ENCODE measurements at places on chromosomes 3 and 15.

- no peak for DNase-seq
Measured at GRCh38 chr15:81280696-81281455, 43.1 kb downstream of the STARD5 start.

DNA sequence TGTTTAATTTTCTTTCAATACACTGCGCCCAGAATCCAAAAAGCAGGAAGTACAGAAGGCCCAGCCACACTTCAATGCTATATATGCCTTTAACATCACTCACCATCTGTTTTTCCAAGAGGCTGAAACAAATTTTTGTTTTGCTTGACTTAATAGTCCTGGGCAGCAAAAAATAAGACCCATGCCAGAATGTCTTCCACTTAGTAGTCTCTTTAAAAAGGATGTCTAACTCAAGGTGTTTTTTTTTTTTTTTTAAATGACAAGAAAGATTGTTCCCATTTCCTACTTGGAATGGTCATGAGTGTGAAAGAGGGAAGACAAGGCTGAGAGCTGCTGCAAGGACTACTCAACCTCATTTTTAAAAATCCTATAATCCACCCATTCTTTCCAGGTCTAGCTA lies 590.3 kb upstream of the SGO1 start:
- no peak for DNase-seq

GRCh38 chr15:71800190-71800589 lies 10.2 kb upstream of the NR2E3 start:
- DNase-seq = no peak

DNA sequence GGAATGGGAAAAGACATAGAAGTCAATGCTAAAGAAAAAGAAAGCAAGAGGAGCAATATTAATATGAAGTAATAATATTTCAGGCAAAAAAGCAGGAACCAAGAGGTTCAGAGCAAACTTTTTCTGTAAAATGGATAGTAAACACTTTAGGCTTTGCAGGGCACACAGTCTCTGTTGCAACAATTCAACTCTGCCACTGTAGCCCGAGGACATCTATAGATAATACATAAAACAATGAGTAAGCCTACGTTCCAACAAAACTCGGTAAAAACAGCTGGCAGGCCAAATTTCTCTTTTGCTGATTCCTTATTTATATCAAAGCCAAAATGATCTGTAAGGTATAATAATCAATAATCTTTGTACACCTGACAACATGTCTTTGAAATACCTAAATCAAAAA lies 56.8 kb downstream of the SMAD6 start:
- DNase-seq = no peak

DNA sequence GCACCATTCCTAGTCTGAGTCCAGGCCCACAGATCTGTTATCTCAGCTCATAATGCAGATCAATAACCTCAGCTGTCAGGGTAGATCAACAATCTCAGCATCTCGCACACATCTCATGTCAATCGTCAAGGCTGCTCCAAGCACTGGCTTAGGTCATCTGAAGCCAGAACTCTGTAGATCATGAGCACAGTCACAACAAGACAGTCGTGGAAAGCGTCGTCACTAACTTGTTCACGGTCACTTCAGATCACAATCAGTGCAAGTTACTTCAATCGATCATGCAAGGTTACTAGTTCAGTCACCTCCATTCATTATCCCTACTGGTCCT lies 71.8 kb downstream of the RBPMS2 start:
- DNase-seq = no peak

DNA sequence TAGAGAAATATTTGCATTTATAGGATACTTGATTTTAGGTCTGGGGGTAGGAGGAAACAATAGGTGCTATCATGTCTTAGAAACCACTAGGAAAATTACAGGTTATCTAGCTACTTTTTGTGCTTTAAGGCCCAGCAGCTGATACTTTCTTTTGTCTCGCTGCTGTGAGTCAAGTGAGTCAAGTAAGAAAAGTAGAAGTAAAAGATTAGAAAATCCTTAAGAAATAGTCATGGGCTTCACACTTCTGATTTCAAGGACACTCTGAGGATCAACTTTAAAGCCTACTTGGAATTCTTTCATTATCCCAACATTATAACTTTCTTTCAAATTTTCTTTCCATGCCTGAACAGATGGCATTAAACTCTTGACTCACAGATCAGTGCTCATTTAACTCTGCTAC lies 95.2 kb upstream of the RBMS3 start:
- no peak for DNase-seq

DNA sequence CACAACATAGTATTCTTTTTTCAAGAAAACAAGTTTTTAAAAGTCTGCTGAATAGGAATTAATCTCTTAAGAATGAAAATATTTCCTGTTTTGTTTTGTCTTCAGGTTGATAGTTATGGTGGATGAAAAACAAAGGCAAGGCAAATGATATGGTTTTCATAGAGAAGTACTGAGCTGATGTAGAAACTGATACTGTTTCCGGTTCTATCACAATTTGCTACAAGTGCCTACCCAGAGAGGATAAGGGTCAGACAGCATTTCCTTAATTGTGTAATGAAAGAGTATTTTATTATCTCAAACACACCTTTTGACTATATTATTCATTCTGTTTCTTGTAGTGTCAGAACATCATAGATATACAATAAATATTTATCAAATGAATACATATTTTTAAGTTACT lies 836.3 kb downstream of the SQOR start:
- no peak for DNase-seq

DNA sequence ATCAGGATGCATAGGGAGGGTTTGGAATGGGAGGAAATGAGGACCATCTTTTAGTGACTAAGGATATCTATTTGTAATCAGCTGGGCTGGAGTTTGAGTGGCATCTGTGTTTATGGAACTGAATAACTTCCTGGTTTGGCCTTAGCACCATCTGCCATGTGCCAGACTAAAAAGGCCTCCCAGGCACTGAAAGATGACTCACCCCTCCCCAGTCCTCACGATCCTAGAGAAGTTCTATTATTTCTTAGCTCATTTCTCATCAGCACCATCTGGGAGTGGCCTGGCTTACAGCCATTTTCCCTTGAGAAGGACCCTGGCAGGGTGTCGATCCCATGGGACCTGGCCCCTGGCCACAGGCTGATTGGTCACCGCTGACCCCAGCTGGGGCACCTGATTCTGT lies 23.9 kb upstream of the CTXND1 start:
- peak; percentile 49 for DNase-seq

- peak; percentile 95 for DNase-seq
Measured at GRCh38 chr3:157122116-157122515, 37.8 kb downstream of the CCNL1 start.

DNA sequence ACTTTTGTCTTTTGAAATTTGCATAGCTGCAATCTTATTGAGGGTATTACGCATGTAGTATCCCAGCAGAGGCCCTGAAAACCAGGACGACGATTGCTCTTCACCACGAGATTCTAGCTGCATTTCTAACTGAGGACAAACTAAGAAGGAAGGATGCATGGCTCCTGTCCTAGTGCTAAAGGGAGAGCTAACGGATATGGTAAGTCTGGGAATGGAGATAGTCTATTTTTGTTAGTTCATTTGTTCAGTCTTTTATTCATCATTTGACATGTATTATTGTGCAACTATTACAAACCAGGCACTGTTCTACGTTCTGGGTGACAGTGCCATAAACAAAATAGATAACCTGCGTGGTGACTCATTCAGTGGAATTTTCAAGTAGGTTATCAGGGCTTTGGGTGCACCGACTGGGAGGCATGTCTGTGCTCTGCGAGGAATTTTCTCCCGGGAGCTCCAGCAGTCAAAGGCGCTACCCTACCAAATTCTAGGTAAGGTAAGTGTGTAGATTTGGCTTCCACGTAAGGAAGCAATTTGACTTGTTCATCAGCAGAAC lies 51.9 kb upstream of the ETV5 start:
- peak; percentile 68 for DNase-seq

- DNase-seq = peak; percentile 44
Measured at GRCh38 chr3:22297436-22297835, 546.4 kb upstream of the ZNF385D start.

- DNase-seq = peak; percentile 99
Measured at GRCh38 chr3:129211772-129212171, 28.1 kb upstream of the CNBP start.

GRCh38 chr3:109154979-109155378 lies 18.5 kb downstream of the C3orf85 start:
- no peak for DNase-seq

DNA sequence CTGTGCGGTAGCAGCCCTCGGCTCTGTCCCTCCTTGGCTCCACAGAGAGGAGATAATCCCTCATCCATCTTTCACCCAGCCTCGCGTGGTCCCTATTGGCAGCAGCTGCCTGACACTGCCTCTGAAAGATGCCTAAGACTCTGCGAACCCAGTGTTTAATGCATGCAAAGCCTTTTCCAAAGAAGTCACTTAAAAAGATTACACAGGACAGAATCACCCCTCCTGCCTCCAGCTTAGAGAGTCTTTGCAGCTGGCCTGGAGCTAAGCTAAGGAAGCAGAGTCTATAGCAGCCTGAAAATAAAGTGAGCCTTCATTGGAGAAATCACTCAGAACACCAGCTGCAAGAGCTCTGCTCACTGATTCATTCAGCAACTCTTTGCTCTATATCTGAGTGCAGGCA lies 247.2 kb downstream of the SHQ1 start:
- no peak for DNase-seq

DNA sequence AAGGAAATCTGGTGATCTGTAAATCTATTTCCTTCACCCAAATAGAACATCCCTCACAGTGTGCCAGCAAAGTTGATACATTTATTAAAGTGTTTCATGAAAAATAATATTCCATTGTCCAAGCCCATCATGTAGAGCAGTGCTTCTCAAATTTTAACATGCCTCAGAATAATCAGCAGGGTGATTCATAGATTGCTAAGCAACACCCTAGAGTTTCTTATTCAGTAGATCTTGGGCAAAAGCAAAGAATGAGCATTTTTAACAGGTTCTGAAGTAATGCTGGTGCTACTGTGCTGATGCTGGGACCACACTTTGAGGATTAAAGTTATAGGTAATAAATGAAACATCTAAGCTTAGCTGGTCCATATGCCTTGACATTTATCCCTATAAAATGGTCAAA lies 210.5 kb downstream of the ZIC4 start:
- DNase-seq = peak; percentile 31

DNA sequence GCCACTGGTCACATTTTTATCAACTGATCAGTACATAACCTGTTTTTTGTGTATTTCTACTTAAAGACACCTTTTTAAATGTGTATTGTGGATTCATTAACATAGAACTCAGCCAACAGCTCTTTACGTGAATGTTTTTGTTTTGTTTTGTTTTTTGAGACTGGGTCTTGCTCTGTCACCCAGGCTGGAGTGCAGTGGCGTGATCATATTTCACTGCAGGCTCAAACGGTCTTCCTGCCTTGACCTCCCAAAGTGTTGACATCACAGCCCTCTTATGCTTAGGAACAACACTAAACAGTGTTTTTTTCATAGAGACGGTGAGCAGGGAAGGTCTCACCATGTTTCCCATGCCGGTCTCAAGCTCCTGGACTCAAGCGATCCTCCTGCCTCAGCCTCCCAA lies 9.9 kb downstream of the PSMA4 start:
- DNase-seq = no peak

- no peak for DNase-seq
Measured at GRCh38 chr15:89119489-89120478, 31.5 kb downstream of the ABHD2 start.

DNA sequence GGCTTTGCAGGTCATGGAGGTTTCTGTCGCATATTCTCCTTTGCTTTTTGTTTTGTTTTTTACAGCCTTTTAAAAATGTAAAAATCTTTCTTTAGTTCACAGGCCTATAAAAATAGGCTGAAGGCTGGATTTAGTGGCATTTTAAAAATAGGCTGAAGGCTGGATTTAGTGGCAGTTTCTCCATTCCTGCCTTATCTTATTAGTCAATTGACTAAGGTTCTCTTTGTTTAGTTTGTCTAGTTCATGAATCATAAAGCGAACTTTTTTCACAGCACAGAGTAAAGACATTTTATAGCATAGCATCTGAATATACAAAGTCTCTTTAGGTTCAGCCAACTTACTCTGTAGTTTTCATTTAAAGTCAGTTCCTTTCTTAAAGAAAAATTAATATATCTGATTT lies 31.4 kb downstream of the AP4E1 start:
- DNase-seq = no peak

GRCh38 chr3:168512802-168513201 lies 417.1 kb upstream of the GOLIM4 start:
- DNase-seq = no peak

DNA sequence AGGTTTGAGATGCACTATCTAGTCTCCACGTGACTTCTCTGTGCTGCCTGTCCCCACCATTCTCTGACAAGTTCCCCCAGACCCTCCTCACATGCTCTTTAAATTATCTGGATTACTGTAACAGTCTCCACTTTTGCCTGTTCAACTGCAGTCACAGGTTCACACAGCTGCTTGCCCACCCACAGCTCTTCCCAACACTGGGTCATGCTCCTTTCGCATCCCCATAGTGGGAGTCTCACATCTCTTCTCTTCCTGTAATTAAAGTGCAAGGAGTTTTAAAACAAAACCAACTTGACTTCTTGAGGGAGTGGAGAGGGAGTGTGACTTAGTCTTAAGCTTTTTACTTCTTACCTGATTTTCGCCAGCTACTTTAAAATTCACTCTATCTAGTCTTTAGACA lies 178.8 kb downstream of the PLCL2 start:
- DNase-seq = no peak

GRCh38 chr3:106068381-106068780 lies 199.6 kb upstream of the CBLB start:
- no peak for DNase-seq

DNA sequence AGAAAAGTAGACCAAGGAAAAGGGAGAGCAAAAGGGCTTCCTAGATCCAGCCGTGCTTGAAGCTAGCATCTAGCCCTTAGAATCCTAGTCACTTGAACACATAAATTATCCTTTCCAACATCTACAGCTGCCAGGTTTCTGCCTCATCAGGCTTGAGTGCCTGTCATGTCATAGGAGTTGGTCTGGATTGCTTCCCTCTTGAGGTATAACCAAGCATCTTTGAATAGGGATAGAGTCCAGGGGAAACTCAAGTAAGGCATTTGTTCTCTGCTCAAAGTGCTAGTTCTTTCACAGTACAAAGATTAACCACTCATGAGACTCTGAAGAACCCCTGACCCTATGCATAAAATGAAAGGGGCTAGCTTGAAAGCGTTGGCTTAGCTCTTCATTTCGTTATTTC lies 72.3 kb downstream of the SLCO3A1 start:
- DNase-seq = no peak

GRCh38 chr15:43214169-43214568 lies 6.6 kb downstream of the EPB42 start:
- no peak for DNase-seq

GRCh38 chr3:185954366-185954723 lies 16.5 kb upstream of the TRA2B start:
- DNase-seq = no peak

DNA sequence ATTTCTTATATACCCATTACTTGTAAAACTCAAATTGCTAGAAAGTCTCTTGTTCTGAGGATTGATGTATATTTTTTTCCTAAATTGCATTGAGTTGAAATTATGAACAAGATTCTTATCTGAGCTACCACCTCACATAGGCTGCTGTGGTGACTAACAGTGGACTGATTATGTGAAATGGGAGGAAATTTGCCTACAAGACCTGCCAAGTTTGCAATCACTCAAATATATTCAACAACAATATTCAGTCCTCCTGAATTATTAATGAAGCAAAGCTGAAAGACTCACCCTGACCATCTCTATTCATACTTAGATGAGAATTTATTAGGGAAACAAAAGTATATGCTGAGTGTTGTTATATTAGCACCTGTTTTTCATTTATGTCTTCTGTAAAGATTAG lies 412.6 kb upstream of the SEMA6D start:
- no peak for DNase-seq
